SJSA1 (cell line): ENCODE measurements at places on chromosomes 2 and 18. TPM values are rescaled to one million over a fixed set of nuclear protein-coding genes. Genes with fewer than 3 reads are reported as not detected.

GRCh38 chr2:122491011-122491410 is 735.6 kb downstream of the TSN start:
- no peaks in the 10 kb centered on the region for H3K4me1 ChIP-seq
- H3K36me3 ChIP-seq = no peaks in the 10 kb centered on the region

DNA sequence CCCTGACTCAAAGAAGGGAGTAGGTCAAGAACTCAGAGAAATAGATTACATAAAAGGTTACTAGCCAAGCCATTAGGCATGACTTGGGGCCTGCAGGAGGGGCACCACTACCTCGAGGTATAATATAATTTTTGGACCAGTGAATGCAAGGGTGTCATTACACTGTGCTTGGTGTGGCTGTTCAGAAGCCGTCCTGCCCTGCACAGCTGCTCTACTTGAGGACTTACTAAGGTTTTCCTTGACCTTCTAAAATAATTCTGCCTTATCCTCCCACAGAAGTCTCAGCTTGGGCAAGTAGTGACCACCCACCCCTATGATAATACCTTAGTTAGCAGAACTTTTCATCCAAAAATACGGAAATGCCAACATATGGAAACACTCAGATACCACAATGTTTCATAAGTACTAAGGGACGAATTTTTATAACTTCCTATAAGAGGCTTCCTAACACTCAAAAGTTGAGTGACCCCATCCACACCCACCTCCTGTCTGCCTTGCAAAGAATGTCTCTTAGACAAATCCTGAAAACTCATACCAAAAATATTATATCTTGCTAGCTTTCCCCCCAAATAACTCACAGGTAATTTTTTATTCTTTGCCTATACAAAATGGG is 17.7 kb upstream of the ATG16L1 start:
- no peak overlapping the region for H3K4me3 ChIP-seq
- H3K27ac ChIP-seq = no peak overlapping the region
- H3K4me1 ChIP-seq = no peaks in the 10 kb centered on the region

- H3K27me3 ChIP-seq = no peaks in the 10 kb centered on the region
- H3K4me3 ChIP-seq = no peak overlapping the region
- H3K36me3 ChIP-seq = no peaks in the 10 kb centered on the region
- H3K27ac ChIP-seq = no peak overlapping the region
Measured at GRCh38 chr2:18403921-18404522, 156.4 kb downstream of the RDH14 start.

Gene RAB27B
- 0.88 and 1.1 TPM in 2 replicates for total RNA-seq

- no peak for DNase-seq
- no peaks in the 10 kb centered on the region for H3K36me3 ChIP-seq
- no peak overlapping the region for H3K4me3 ChIP-seq
- H3K27me3 ChIP-seq = no peaks in the 10 kb centered on the region
- no peaks in the 10 kb centered on the region for H3K4me1 ChIP-seq
Measured at GRCh38 chr2:202165945-202166344, 72.5 kb downstream of the SUMO1 start.
